ACHN (cell line): ENCODE measurements at places on chromosomes 13 and 19.

- no peak for DNase-seq
These were observed 318.9 kb downstream of the DLEU7 start for GRCh38 chr13:50524560-50524959.

DNA sequence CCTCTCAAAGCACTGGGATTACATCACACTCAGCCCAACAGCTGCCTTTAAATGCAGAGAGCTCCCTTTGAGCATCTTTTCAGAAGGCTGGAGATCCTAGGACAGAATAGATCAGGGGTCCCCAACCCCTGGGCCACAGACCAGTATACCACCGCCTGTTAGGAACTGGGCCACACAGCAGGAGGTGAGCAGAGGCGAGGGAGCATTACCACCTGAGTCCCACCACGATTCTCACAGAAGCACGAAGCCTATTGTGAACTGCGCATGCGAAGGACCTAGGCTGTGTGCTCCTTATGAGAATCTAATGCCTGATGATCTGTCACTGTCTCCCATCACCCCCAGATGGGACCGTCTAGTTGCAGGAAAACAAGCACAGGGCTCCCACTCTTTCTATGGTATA is 2.2 kb upstream of the WTIP start:
- no peak for DNase-seq

DNA sequence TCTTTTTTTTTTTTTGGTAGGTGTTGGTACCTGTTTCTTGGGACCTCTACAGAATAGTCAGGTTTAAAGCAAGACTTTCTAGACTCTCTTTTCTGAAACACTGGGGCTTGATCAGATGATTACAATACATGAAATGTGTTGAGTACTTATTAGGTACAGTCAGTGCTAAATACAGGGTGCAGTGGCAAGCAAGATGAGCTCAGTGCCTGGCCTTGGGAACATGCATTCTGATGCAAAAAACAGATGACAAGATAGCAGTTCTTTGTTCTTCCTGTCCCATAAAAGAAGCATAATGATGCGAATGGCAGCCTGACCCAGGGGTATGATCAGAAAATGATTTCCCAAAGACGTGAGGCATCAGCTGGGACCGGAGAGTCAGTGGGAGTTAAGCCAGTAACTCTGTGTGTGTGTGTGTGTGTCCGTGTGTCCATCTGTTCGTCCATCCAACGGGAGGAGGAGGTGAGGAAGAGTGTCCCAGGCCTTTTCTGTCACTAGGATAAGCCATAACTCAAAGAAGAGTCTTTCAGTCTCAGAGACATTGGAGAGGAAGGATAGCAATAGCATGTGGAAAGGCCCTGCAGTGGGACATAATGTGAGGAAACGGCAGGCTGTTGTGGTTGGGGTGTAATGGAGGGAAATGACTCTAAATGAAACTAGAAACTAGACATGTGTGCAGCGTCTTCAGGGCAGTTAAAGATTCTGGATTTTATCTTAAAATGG is 32.2 kb downstream of the SLAIN1 start:
- DNase-seq = no peak

DNA sequence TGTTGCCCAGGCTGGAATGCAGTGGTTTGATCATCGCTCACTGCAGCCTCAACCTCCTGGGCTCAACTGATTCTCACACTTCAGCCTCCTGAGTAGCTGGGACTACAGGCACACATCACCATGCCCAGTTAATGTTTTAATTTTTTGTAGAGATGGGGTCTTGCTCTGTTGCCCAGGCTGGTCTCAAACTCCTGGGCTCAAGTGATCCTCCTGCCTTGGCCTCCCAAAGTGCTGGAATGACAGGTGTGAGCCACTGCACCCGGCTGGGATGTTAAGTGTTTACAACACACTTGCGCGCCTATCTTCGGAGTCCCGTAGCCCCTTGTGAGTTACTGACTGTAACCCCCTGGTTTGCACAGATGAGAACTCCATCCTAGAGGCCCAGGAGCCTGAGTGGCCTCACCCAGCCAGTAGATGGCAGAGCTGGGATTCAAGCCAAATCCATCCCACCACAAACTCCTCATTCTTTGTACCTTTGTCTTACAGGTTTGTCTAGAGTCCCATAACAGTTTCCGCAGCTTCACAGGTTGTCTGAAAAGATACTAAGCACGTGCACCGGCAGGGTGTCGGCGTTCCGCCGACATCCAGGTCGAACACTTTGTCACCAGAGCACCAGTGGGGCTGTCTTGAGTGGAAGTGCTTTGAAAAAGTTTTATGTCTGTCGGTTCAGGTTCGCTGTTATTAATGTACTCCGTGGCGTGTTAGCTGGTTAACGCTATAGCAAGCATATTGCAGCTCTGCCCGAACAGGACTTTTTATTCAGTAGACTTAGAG is 14.7 kb downstream of the MAG start:
- peak; percentile 3 for DNase-seq

DNA sequence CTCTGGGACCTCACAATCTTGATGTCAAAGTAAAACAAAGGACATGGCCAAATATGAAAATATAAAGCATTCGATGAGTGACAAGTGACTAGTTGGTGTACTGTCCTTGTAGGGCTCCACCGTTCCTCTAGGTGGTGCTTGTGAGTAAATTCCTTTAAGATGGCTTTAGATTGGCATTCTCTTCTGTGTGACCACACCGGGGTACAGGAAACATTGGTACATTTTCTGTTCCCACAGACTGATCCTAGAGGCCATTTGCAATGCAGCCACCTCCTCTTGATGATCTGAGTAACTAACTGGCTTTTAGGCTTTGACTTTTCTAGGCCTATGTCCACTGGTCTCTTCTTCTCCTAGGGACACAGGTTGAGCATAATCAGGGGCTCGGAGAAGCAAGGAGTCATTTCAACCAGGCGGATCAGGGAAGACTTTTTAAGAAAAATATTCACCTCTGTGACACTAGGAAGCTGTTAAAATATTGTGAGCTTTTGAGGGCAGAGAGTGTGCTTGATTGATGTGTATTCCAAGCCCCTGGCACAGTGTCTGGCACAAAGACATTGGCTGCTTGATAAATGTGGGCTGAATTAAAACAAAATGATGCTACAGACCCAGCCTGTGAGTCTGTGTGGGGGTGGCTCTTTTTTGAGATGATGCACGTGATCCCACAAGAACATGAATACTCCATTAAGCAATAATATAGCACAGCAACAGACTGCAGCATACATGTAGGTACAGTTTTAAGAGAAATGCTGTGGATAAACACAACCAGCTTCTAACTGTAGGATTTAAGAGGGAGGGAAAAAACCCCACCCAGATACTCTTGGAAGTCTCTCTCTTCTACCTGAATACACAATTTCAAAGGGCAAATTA is 21.0 kb downstream of the EPSTI1 start:
- peak; percentile 54 for DNase-seq

DNA sequence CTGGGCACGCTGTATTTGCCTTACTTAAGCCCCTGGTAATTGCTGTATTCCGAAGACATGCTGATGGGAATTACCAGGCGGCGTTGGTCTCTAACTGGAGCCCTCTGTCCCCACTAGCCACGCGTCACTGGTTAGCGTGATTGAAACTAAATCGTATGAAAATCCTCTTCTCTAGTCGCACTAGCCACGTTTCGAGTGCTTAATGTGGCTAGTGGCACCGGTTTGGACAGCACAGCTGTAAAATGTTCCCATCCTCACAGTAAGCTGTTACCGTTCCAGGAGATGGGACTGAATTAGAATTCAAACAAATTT is 676 bp downstream of the BRCA2 start:
- DNase-seq = no peak

- DNase-seq = no peak
These were observed 370.0 kb downstream of the FGF9 start for GRCh38 chr13:22040810-22041364.

DNA sequence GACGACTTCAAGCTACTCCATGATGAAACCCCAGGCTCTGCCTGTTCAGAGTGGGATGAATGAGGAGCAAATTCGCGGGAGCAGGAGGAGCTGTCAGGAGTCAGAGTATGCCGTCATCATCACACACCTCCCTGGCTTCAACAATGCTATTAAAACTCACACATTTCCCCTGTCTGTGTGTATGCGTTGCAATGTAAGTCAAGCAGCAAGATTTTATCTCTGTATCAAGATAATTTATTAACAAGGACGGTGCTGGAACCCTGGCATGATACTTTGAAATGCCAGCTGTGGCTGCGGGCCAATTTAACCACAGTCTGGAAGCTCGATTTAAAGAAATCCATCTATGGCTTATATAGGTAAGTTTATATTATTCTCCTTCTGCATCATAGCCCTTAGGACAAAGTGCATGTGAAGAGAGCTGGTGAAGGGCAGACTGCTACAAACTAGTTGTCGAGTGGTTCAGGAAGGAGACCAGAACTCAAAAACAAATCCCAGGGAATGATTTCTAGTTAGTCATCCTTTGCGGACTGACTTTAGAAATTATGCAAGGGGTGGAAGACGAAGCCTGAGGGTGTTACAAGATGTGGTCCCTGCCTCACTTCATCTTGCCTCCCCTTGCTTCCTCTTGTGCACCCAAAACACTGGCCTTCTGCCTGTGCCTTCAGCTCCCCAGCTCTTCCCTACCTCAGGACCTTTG is 486.5 kb downstream of the COG6 start:
- no peak for DNase-seq

DNA sequence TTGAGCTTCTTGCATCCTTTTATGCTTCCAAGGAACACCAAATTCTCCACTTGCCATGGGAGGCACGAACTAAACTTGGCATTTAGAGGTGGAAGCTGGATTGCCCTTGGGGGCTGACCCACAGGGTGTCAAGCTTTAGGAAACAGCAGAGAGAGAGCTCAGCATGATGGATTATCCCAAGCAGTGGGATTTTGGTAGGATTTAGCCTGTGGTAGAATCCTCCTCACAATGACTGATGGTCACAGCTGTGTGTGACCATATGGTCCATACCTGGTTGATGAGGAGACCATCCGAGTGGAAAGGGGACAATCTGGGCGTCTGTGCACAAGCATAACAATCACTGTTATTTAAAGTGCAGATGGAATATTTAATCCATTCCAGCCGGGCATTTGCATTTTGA is 40.1 kb upstream of the PSG9 start:
- DNase-seq = no peak
